ENCODE measurements at places on chromosomes 11 and 22.

GRCh38 chr11:128174465-128175291, 412.7 kb downstream of the ETS1 start:
- no peak for DNase-seq

DNA sequence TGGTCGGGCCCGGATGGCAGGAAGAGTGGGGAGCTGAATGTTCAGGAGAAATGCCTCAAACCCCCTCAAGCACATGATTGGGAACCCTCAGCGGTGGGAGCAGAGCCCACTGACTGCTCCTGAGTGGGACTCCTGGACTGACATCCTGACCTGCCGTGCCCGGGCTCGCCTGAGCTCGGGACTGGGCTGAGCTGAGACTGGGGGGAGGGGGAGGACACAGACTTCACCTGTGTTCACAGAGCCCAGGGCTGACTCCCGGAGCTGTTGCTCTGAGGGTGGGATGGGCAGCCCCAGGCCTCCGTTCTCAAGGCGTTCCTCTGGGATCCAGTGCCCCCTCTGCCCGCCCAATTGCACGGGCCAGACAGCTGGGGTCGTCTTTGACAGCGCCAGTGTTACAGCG, 24.6 kb downstream of the DAGLA start:
- no peak for DNase-seq

GRCh38 chr22:45537734-45538181, 35.1 kb downstream of the FBLN1 start:
- peak; percentile 38 for DNase-seq

DNA sequence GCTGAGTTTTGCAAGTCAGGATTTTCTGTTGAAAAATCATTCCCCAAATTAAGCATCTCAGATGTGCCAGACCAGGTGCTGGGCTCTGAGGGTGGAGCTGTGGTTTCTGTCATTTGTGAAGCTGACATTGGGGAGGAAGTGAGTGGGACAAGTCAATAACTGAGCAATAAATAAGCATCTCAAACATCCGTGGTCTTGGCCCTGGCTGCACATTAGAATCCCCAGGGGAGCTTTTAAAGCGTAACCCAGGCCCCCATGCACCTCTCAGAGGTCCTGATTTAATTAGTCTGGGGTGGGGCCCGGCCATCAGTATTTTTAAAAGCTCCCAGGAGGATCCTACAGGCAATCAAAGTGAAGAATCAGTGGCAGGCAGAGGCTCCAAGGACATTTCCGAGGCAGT, 420.0 kb downstream of the MN1 start:
- no peak for DNase-seq

DNA sequence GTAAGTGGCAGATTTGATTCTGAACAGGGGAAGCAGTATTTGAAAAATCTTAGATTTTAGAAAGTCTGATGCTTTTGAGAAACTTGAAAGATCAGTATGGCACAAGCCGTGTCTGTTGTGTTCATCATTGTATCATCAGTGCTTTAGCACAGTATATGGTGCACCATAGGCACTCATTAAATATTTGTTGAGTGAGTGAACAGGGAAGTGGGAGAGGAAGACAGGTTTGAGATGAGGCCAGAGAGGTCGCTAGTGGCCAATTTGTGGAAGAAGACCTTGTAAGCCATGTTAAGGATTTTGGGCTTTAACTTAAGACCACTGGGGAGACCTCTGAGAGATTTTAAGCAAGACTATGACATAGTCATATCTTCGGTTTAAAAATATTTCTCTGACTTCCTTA, 12.9 kb downstream of the CHEK1 start:
- no peak for DNase-seq

DNA sequence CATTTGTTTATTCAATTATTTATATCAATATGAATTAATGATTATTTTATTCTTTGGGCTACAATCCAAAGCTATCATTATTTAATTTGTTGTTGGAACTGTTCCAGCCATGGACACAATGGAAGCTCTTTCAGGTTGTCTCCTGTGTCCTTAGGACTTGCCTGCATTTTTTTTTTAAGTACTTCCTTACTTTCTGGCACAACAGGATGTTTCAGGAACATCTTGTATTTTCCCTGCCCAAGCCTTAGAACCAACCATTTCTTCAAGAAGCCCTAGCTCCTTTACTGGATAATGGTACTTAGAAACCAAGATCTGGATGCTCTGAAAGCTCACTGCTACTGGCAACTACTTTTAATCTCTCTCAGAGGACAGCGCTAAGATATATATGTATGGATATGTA, 57.8 kb upstream of the CLNS1A start:
- no peak for DNase-seq

DNA sequence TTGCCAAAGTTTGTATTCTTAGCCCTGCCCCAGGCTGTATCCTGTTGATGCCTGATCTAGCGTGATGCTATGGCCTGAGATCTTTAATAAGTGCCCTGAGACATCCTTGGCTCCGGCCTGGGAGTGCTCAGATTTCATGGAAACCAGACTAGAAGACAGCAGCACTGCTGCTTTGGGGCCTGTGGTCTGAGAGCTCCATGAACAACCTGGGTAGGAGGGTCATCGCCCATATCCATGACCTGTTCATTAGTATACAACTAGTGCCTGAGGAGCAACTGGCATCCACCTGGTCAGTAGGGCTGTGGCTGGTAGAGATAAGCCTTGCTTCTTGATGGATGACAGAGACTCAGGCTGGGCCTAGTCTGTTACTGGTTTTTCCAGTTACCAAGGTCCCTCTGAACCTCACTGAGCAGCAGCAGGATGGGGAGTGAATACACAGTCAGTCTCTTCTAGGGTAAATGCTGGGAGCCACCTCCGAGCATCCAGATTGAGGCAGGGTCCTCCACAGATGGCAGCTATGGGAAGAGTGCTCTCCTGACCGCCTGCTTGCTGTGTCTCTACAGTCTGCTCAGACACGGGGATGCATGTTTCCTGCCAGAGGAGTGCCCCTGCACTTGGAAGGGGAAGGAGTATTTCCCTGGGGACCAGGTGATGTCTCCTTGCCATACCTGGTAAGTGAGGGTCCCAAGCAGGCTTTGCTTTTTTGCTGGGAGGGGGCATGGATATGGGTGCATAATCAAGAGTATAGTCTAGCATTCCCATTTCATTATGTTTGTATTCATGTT, 39.0 kb downstream of the OTOG start:
- no peak for DNase-seq

DNA sequence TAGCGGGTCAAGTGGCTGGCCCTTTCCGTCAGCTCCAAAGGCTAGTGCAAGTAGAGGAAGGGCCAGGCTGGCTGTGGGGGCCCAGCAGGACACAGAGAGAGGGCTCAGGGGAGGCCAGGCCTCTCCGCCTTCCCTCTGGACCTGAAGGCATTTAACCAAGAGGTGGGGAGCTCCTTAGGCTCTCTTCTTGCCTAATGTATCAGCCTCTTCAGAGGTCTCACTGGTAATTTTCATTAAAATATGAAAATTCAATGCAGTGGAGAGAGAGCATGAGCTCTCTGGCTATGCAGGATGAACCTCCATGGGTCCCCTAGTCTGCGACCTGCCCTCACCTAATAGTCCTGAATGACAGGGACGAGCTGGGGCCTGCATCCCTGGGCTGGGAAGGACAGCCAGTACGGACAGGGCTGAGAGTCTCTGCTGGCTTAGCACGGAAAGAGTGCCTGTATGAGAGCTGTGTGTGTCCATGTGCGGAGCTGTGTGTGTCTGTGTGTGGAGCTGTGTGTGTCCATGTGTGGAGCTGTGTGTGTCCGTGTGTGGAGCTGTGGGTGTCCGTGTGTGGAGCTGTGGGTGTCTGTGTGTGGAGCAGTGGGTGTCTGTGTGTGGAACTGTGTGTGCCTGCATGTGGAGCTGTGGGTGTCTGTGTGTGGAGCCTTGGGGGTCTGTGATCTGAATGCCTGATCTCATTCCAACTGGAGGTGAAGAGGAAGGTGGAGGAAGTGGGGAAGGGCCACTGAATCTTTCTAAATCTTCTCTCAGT, 2.4 kb downstream of the ALX4 start:
- no peak for DNase-seq

DNA sequence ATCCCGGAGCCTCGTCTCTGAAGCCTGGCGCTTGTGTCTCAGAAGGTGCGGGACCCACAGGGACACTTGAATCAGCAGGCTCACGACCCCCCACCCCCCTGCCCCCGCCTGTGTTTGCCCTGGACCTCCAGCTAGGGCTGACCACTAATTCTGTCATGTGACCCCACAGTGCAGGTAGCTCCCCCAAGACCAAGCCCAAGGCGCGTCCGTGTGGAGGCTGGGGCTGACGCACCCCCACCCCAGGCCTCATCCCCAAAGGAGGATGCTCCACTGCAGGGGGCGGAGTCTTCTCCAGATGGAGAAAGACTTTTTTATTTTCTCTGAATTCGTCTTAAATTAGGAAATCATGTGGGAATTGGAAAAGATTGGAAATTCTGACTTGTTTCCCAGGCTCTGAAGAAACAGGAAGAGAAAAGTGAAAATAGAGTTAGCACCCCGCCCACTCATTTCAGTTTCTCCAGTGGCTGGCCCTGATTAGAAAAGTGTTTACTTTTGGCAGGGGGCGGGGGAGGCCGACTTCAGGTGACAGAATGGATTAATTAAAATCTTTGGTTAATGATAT, 1.0 kb upstream of the RELA start:
- peak; percentile 77 for DNase-seq

GRCh38 chr11:2998073-2998850, 6.1 kb upstream of the NAP1L4 start:
- no peak for DNase-seq

DNA sequence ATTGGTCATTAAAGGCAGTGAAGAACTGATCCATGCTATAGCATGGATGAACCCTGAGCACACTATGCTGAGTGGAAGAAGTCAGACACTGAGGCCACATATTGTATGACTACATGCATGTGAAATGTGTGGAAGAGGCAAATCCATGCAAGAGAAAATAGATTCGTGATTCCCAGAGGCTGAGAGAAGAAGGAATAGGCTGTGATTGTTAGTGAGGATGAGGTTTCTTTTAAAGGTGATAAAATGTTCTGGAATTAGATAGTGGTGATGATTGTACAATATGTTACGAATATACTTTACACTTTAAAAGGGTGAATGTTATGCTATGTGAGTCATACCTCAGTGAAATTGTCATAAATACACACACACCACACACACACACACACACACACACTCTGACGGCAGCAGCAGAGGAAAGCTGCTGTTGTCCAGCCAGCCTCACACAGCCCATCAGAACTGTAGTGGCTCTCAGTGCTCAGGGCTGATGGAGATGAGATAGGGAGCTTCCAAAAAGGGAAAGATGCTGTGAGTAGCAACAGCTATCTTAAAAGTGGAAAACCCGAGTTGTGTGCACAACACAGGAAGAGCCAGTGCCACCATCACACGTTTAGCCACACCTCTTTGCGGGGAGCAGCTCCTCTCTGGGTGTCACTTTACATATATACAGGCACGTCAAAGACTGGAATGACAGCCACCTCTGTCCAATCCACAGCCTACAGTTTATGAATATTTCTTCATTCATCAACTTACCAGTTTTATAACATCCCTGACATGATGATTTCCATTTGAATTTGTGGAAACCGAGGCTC, 153.0 kb downstream of the SPATA19 start:
- DNase-seq: no peak

DNA sequence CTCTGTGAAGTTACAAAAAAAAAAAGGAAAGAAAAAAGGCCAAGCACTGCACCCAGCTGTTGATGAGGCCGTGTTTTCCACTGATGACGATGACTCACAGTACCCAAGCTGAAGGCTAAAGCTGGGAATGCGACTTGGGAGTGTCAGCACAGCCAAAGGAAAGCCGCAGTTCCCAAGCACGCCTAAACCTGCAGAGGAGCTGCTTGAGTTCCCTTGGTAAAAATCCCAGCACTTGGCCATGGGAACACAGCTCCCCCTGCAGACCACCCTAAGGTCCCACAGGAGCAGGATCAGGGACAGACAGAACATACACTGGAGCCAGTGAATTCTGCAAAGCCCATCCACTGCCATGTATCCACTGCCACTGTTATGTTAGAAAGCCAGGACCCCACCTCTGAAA, 39.9 kb downstream of the SERGEF start:
- no peak for DNase-seq

- no peak for DNase-seq
Measured at GRCh38 chr11:125593114-125593820, 615 bp downstream of the STT3A start.

- DNase-seq: no peak
Measured at GRCh38 chr22:27183474-27183873, 526.1 kb downstream of the MIAT start.

Measured in nucleus accumbens (tissue), 56 donors.